ENCODE measurements at places on chromosomes 4 and X.

GRCh38 chr4:68683034-68683433, 12.6 kb upstream of the UGT2B15 start:
- no peak for DNase-seq

GRCh38 chrX:16671005-16671404, 21.0 kb downstream of the S100G start:
- no peak for DNase-seq

DNA sequence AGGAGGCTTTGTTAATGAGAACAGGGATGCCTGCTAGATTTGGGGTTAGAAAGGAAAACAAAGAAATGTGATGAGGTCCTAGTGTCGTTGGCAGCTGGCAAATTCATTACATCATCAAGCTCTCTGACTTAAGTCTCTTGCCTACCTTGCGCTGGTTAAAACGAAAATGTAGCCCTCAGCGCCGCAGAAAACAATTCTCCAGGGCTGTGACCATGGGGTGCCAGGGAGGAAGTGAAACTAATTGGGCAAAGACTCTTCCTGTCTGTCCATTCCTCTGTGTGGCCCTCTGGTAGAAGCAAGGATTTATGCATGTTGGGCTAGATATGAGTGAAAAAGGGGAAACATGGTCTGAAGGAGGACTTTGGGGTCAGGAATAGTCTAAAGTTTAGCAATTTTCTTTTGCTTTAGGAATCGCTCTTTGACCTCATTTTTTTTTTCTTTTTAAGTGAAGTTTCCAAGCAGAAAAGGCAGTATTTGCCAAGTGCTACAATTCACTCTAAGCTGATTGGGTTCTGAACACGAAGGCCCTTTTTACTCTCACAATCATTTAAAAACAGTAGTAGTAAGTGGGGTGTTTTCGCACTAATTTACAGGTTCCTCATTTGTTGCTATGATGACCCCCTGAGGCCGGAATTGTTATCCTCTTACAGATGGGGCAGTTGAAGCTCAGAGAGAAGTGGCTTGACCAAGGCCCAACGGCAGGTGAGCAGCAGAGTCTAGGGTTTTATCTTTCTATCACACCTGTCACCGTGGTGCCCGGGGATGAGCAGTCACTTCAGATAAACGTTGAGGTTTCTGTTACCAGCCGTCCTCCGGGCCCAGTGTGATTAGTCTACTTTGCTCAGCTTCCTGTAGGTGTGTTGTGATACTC, 27.3 kb upstream of the CHRNA9 start:
- DNase-seq, result no peak

GRCh38 chr4:15706646-15707362, 3.9 kb downstream of the BST1 start:
- no peak for DNase-seq

DNA sequence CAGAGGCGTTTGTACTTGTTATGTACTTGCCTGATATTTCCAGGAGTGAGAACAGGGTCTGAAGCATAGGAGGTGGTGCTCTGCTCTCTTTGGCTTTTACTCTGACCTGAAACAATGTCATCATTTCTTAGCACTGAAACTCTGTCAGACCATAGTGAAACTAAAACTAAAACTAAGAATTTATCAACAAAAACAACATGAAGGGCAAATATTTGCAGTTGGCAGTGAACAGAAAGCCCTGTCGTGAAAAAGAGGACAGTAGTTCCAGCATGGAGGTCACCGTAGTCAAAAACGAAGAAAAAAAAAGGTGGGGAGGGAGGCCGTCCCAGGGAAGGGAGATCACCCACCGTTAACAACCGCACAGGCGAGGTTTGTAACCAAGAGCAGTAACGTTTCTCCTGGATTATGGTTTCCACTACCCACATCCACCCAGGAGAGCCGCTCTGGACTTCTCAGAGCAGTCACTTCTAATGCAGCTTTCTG, 97.5 kb downstream of the ANK2 start:
- DNase-seq, result no peak

DNA sequence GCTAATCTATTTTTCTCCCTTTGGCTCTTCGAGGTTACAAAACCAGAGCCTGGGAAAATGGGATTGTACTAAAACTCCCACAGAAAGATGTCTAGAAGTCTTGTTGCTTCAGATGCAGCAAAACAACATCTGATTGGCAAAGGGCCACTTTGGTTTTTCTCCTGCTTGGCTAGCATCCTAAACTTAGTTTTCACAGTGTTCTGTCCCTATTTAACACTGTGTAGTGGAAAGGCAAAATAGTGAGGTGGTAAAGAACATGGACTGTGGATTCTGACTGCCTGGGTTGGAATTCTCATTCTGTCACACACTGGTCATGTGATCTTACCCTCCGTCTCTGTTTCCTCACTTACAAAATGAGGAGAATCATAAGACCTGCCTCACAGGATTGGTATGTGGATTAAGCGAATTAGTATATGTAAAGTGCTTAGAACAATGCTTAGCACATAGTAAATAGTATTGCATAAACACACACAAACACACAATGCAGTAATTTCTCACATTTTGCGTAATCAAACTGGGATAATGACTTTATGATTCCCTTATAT, 23.5 kb downstream of the TIGD2 start:
- DNase-seq, result no peak

- DNase-seq, result no peak
Measured at GRCh38 chr4:39719804-39720580, 22.1 kb downstream of the UBE2K start.

GRCh38 chr4:147822128-147822527, 90.2 kb downstream of the ARHGAP10 start:
- DNase-seq, result peak; percentile 88

DNA sequence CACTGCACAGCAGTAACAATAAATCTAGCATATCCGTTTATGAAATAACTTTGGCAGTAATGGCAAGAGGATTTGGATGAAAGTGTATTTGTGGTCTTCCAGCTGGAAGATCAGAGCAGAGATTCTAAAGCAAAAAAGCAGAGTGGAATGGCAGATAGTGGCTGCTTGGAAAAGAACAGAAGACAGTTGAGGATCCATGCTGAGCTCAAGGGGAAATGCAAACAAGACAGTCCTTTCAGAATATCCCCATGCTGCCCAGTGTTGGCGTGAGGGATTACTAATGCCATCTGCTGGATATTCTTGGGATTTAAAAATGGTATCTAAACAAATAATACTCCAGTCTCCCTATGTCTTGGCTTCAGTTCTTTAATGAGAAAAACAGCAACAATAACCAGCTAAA, 629.1 kb upstream of the ATOH1 start:
- DNase-seq, result no peak

DNA sequence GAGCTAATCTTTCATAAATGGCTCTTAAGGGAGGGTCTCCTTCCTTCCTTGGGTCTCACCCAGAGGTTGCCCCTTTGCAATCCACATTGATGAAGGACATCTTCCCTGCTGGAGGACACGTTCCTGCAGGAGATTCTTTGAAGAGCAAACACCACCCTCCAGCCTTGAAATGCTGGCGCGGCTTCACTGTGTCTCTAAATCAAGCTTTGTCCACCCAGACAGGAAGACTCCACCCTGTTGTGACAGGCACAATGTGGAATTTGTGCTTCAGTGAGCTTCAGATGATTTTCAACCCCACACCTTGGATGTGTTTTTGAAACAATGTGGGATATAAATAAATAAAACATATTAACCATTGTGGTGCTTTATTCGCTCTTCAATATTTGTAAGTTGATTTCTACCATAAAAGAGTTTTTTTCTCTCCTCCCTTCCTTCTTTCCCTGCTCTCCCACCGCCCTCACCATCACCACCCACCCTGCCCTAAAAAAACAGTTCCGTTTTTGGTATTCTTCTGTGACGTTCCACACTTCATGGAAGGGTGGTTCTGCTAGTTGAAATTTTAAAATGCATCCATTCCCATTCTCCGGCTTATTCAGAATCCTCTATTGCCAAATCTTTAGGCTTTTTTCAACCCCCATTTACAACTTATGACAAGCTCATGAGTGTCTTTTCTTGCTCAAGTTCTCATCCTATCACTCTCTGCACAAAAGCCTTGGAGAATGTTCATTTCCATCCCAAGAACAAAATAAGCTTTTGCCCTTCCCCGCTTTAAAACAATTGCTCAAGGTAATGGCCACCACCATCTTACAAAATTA, 264.3 kb downstream of the RAPGEF2 start:
- no peak for DNase-seq

DNA sequence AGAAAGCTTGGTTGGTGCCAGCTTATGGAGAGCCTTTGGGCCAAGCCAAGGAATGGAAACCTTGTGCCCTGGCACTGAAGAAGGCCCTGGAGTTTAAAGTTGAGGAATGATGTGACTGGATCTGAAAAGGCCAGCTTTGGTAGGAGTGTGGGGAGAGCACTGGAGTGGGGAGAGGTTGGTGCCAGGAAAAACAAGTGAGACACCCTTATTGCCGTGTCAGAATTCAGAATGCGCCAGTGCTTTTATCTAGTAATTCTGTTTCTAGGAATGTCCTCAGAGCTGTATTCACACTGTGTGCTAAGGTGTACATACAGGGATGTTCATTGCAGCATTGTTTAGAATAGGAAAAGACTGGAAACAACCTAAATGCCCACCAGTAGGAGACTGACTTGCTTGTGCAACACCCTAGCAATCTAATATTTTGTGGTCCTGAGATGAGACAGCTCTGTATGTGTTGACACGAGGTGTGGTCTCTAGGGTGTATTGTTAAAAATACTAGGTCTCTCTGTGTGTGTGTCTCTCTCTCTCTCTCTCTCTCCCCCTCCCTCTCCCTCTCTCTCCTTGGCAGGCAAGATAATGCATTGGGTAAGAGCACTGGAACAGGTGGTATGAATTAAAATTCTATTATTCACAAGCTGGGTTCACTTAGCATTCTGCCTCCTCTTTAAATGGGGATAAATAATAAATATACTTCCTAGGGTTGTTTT, 107.8 kb downstream of the GATB start:
- DNase-seq, result no peak

GRCh38 chrX:146109362-146109761, 291.7 kb downstream of the SLITRK2 start:
- DNase-seq, result no peak

- DNase-seq, result no peak
Measured at GRCh38 chr4:34157547-34157946, 2086.8 kb downstream of the ARAP2 start.

- no peak for DNase-seq
Measured at GRCh38 chr4:54215379-54216077, 13.6 kb upstream of the PDGFRA start.

GRCh38 chr4:89284020-89284424, 23.6 kb downstream of the GPRIN3 start:
- DNase-seq, result no peak

Data from Right ventricle myocardium inferior (tissue), 1 donor.